ENCODE measurements at places on chromosomes 2 and 18.

- no peak for DNase-seq
Observed at GRCh38 chr18:14949800-14950664, 202.1 kb downstream of the ANKRD30B start.

GRCh38 chr18:58394046-58394445 lies 234.8 kb downstream of the ALPK2 start:
- no peak for DNase-seq

DNA sequence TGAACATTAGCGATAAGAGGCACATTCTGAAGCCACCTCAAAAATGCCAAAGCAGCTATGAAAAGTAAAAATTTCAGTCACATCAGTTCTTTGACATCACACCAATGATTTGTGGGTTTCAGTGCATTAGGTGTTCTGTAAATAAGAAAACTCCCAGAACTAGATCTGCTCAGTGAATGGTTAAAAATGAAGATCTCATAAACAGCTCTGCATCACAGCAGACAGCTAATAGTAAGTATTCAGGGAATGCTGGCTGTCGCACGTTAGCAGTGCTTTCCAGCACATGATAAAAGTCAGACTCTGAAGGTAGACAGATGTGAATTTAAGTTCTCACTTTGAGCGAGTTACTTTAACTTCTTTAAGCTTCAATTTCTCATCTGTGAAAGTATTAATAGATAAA lies 154.9 kb downstream of the SATB2 start:
- DNase-seq, result no peak

- DNase-seq, result no peak
Observed at GRCh38 chr2:84972207-84972783, 1.3 kb downstream of the KCMF1 start.

- DNase-seq, result no peak
Observed at GRCh38 chr2:193348055-193348454, 1153.3 kb upstream of the TMEFF2 start.

DNA sequence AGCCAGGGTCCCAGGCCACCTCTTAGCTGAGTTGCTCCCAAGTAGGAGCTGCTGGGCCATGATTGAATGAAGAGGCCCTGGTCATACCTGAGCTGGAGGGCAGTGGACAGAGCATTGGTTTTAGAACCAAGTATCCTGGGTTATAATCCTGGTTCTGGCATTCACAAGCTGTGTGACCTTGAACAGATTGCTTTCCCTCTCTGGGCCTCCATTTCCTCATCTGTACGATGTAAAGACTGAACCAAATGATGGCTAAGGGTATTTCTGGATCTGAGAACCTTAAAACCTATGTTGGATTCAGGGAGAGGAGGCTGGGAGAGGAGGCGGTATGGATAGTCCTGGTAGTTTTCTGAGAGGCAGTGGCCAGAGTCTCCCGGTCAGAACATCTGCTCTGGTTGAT lies 31.0 kb downstream of the KCNK3 start:
- no peak for DNase-seq

- no peak for DNase-seq
Observed at GRCh38 chr2:9991829-9992273, 40.4 kb downstream of the GRHL1 start.

- no peak for DNase-seq
Observed at GRCh38 chr2:159710601-159711180, 1.6 kb upstream of the MARCHF7 start.

- no peak for DNase-seq
Observed at GRCh38 chr2:126798276-126799140, 100.2 kb upstream of the TEX51 start.

GRCh38 chr2:239736358-239737143 lies 288.6 kb downstream of the NDUFA10 start:
- DNase-seq, result no peak

- no peak for DNase-seq
Observed at GRCh38 chr2:16278421-16279200, 338.3 kb downstream of the MYCN start.

- no peak for DNase-seq
Observed at GRCh38 chr2:172680436-172681068, 55.1 kb upstream of the RAPGEF4 start.

- no peak for DNase-seq
Observed at GRCh38 chr2:198756166-198756565, 701.6 kb downstream of the SATB2 start.

- no peak for DNase-seq
Observed at GRCh38 chr2:157480182-157480961, 36.5 kb upstream of the CYTIP start.

- no peak for DNase-seq
Observed at GRCh38 chr18:79461627-79462026, 65.9 kb downstream of the NFATC1 start.
